ENCODE measurements at places on chromosomes 16 and 17. TPM values are rescaled to one million over a fixed set of nuclear protein-coding genes. Genes with fewer than 3 reads are reported as not detected.

GRCh38 chr17:78234261-78234865, 2.9 kb downstream of the TMEM235 start:
- DNase-seq, result no peak

DNA sequence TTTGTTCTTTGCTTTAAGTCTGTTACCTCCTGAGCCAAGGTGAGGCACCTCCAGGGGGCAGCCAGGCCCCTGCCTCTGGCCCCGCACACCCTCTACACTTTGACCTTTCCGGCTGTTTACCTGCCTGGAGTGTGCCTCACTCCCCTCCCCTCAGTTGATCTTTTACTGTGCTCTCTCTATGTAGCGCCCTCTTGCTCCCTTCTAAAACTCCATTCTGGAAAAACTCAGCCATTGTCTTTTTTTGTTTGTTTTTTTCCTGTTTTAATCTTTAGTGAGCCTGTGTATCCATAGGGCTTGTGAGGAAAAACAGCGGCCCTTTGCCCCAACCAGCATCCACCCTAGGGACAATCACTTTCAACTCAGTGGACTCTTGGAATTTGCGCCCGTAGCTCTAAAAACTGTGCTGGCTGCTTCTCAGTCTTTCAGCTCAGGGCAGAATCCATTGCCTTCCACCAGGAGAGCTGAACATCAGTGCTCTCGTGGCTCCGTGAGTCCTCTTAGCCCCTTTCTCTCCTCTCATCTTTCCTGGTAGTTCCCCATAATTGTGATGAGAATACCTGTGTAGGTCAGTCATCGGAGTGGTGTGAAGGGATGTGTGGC, 4.3 kb downstream of the AMDHD2 start:
- DNase-seq, result no peak

The TBC1D3 gene
- 0.69 TPM for total RNA-seq

DNA sequence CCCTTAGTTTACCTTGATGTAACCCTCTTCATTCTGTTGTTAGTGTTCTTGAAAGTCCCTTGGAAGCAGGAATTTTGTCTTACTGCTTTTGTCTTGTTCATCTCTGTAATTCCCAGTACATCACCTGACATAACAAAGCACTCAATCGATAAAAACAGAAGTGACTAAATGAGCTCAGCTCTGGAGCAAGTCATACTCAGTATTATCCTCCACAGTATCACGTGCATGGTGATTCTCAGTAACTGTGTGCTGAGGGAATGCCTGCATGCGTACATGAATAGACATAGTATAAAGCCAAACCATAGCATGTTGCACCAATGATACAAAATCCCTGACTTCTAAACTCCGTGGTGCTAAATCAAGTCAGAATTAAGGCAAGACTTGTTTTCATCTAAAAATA, 7.2 kb downstream of the KRT38 start:
- no peak for DNase-seq

- DNase-seq, result peak; percentile 92
Observed at GRCh38 chr17:81428948-81429774, 33.9 kb downstream of the BAHCC1 start.

The ATPAF2 gene
- 20.2 TPM for total RNA-seq

DNA sequence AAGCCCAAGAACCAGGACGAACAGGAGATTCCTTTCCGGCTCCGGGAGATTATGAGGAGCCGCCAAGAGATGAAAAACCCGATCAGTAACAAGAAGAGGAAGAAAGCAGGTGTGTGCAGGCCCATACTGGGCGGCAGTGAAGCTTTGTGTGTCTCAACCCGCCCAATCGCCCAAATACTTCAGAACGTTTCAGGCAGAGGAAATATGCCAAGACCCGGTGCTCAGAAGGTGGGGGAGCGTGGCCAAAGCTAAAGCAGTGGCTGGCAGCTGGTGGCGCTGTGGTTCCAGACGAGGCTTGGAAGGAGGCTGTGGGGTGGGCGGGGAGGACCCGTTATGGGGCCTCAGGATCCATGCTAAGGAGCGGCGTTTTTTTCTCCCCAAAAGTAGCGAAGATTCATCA, 1.2 kb downstream of the CCDC137 start:
- peak; percentile 32 for DNase-seq

DNA sequence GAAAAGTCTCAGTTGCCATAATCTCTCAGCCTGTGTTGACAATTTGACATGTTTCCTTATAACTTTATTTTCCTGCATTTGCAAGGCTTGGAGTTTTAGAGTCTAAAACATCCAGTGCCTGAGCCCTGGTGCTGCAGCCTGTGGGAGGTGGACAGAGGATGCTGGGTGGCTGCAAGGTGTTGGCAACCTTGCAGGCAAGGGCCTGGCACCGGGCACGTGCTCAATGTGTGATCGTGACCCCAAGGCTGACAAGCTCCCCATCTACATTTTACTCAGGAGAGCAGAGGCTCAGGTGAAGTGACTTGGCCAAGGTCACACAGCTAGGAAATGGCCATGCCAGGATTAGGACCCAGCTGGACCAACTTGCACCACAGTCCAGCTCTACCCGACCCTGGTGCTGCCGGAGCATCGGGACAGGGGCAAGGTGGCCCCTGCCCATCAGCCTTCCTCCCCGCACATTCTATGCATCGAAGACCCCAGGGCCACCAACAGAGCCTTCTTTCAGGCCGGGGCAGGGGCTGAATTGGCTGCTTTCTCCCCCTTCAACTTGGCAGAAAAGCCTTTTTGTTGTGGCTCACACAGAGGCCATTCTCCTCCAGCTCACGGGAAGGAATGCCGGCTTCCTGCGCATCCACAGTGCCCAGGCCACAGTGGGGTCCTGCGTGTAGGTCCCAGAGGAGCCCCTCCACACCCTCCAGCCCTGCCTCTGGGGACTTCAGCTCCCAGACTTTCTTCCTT, 23.1 kb downstream of the MMP15 start:
- no peak for DNase-seq

DNA sequence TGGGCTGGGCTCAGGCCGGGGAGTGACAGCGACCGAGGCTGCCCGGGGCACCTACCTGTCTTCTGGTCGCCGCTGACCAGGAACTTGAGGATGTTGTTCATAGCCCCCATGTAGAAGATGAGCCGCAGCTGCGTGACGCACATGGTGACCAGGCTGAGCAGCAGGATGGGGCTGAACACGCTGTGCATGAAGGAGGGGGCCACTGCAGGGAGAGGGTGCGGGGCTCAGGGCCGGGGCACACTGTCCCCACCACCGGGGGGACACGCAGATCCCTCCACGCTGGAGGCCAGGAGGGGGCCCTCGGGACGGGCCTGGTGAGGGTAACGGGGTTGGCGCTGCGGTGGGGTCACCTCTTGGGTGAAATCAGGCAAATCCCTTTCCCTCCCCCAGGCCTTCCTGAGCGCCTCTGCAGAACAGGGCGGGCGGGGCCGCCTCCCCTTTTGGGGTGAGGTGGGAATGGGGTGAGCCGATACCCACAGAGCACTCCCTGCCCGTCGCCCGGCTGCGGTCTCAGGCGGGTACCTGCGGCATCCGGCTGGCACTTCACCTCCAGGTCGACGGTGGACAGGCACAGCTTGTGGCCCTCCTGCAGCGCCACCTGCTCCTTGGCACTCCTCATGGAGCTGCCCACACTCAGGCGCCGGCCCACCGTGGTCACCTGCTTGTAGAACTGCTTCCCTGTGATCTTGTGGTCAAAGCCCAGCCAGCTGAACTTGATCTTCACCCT, 28.3 kb upstream of the PITPNA start:
- no peak for DNase-seq

GRCh38 chr16:84459941-84460405, 44.5 kb downstream of the MEAK7 start:
- DNase-seq, result no peak

The OR1E1 gene
- total RNA-seq, result not detected

DNA sequence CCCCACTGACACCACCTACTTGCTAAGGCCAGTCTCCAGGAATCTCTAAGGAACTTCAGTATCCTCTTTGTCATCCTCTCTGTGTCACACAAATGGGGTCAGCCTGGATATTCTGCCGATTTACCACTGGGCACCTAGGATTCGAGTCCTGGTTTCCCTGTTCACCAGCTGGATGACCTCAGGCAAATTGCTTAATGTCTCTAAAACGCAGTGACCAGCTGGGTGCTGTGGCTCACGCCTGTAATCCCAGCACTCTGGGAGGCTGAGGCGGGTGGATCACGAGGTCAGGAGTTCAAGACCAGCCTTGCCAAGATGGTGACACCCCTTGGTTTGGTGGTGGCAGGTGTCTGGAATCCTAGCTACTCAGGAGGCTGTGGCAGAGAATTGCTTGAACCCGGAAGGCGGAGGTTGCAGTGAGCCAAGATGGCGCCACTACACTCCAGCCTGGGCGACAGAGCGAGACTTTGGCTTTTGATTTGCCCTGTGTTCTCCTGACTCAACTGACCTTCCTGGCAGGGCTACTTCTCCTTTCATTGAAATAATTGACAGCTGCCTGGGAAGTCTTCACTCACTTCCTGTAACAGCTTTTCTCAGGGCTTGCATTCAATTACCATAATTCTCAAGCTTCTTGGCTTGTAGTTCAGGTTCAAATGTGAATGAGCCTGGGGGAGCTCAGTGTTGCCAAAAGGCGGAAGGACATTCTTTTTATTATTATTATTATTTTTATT, 15.4 kb downstream of the SYCE1L start:
- no peak for DNase-seq

DNA sequence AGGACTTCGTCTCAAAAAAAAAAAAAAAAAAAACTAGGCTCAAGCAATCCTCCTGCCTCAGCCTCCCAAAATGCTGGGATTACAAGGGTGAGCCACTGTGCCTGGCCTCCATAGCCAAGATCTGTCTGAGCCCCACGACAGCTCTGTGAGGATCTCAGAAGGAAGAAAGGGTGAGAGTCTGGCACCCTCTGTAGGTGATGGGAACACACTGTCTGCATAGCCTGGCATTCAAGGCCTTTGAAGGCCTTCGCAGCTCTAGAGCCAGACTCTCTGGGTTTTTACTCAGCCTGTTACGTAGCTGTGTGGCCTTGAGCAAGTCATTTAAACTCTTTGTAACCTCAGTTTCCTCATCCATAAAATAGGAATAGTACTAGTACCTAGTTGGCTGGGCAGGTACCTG, 6.3 kb upstream of the XPO6 start:
- peak; percentile 22 for DNase-seq

The KRT27 gene
- not detected for total RNA-seq

GRCh38 chr17:40310882-40311391, 2.0 kb downstream of the RARA start:
- no peak for DNase-seq

The CRHR1 gene
- total RNA-seq, result 0.63 TPM

GRCh38 chr17:41635121-41636097, 11.0 kb upstream of the KRT17 start:
- peak; percentile 49 for DNase-seq

DNA sequence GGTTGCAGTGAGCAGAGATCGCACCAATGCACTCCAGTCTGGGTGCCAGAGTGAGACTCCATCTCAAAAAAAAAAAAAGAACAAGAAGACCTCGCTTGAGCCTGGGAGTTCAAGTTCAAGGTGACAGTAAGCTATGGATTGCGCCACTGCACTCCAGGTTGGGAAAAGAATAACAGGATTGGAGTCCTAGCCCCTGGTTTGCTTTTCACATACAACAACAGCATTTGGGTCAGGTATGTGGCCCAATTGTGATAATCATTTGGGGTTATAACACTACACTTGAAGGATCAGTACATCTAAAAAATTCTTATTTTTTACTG, 3.4 kb upstream of the SEPHS2 start:
- DNase-seq, result no peak

GRCh38 chr17:76493505-76494167, 7.6 kb downstream of the RHBDF2 start:
- no peak for DNase-seq

DNA sequence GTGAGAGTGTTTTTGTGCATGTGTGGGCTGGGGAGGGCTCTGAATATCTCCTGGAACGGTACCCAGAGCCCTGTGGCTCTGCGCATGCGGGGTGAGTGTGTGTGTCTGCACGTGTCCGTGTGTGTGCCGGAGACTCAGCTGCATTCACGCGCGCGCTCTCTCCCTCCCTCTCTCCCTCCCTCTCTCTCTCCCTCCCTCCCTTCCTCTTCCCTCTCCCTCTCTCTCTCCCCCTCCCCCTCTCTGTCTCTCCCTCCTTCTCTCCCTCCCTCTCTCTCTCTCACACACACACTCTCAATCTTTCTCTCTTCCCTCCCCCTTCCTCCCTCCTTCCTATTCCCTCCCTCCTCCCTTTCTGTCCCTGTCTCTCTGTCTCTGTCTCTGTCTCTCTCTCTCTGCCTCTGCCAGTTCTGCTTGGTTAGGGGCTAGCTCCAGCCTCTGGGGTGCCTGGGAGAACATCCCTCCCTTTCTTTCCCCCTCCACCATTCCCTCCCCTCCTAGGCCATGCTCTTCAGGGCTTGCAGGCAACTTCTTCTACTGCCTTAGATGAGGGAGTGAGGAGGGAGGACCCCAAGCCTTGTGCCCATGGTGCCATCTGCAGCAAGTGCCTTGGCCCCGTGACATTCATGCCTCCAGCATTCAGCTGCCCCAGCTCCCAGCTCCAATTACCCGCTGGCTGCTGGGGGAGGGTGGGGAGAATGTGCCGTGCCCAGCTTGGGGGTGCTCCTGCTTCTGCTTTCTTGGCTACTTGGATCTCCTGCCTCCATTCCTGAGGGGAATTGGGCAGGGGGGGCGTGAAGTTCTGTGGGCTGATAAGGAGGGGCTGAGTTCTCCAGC, 6.4 kb downstream of the THRA start:
- peak; percentile 71 for DNase-seq

The LDHD gene
- not detected for total RNA-seq

The COX6A2 gene
- not detected for total RNA-seq

The C16orf46 gene
- 0.29 TPM for total RNA-seq

The DNAH17 gene
- total RNA-seq, result 1.7 TPM

GRCh38 chr16:22971346-22971924, 157.5 kb downstream of the HS3ST2 start:
- DNase-seq, result no peak

GRCh38 chr16:28145796-28146195, 66.0 kb downstream of the XPO6 start:
- no peak for DNase-seq

GRCh38 chr17:64781014-64781756, 119.1 kb upstream of the SMURF2 start:
- DNase-seq, result peak; percentile 30

GRCh38 chr17:49776551-49777300, 11.8 kb upstream of the KAT7 start:
- DNase-seq, result no peak

The GABARAPL2 gene
- 26.6 TPM for total RNA-seq

The CCL17 gene
- total RNA-seq, result not detected

- DNase-seq, result no peak
Observed at GRCh38 chr16:85301231-85301630, 189.0 kb upstream of the CIBAR2 start.

DNA sequence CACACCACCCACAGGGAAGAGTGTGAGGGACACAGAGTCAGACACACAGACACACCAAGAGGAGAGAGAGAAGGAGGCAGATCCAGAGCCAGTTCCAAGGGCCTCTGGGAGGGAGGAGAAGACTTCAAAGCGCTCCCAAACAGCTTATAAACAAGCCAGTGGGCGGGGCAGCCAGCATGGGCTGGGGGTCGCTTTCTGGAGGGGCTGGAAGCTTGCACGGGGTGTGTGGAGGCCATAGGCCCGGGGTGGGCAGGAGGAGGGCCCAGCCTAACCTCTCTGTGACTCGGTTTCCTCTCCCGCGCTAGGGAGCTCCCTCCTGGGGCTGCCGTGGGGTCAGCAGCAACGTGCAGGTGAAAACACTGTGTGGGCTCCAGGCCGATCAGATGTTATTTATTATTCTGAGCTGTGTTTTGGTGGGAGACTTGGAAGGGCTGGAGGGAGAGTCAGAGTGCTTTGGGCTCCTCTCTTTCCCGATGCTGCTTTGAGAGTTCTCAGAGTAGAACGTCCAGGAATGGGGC, 2.5 kb upstream of the WFIKKN2 start:
- DNase-seq, result no peak
